Activated CD8-positive, alpha-beta memory T cell treated with anti-CD3 and anti-CD28 coated beads for 24 hours (primary cell): ENCODE measurements at places on chromosomes 6 and 20.

- no peak for DNase-seq
These were observed 9.8 kb downstream of the NFATC2 start for GRCh38 chr20:51532577-51533191.

DNA sequence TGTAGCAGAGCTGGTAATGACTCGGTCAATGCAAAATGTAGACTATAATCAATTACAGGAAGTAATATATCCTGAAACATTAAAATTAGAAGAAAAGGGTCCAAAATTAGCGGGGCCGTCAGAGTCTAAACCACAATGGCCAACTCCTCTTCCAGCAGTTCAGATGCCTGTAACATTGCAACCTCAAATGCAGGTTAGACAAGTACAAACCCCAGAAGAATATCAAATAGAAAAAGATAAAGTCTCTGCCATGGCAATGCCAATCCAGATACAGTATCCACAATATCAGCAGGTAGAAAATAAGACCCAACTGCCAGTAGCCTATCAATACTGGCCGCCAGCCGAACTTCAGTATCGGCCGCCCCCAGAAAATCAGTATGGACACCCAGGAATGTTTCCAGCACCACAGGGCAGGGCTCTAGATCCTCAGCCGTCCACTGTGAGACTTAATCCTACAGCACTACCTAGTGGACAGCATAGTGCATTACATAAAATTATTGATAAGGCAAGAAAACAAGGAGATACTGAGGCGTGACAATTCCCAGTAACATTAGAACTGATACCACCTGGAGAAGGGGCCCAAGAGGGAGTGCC, 158.4 kb downstream of the GPX5 start:
- no peak for DNase-seq

DNA sequence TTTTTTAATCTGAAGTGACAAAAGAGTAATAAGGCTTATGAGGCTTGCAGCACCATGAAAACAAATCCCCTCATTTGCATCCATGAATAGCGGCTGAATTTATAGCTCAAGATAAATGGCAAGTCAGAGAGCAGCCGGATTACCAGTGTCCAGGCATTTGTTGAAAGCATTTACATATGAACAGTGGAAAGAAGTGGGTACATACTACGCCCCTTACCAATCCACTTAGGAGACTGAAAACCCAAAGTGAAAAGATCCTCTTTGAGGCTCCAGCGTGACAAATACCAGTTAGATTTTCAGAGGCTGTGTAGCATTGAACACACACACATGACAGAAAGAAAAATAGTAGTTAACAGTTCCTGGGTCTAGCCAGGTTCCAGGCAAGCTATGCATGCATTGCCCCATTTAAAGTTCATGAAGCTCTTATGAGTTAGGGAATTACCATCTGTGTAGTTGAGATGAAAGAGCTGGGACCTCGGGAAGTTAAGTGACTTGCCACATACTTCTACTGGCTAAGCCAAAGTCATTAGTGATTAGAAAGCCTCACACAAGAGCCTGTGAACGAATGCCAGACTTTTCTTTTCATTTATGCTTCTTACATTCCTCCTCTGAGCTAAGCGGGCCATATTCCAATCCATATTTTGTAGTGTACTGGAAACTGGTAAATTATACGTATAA, 28.3 kb upstream of the NHSL1 start:
- no peak for DNase-seq

DNA sequence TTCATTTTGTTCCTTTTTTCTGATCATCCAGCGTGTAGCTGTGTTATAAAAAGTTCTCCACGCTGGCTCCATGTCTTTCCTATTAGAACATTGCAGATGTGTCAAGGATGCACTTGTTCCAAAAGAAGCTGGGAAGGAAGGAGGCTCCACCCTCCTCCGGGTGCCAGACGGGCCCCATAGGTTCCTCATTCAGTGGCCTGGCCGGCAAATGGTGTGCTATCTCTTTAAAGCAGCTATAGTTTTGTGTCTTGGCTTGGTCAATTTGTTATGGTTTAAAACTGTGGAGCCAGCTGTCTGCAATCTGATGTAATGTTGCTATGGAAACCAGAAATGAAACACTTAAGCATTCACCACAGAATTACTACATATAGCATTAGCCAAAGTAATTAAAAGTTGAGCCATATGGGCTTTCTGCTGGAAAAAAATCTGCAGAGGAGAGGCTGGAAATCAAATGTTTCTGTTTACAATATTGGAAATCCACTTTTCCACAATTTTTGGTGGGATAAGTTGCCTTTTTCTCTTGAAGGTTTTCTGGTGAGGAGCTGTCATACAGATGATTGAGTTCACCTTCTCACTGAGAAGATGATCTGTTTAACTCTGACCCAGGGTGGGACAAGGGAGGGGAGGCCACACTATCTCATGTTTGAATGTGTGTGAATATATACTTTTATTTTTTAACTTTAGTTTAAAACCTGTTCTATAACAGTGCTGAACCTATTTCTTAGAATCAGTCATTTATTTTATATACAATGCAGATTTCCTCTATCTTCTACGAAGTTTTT, 167.4 kb downstream of the SASH1 start:
- DNase-seq: no peak

DNA sequence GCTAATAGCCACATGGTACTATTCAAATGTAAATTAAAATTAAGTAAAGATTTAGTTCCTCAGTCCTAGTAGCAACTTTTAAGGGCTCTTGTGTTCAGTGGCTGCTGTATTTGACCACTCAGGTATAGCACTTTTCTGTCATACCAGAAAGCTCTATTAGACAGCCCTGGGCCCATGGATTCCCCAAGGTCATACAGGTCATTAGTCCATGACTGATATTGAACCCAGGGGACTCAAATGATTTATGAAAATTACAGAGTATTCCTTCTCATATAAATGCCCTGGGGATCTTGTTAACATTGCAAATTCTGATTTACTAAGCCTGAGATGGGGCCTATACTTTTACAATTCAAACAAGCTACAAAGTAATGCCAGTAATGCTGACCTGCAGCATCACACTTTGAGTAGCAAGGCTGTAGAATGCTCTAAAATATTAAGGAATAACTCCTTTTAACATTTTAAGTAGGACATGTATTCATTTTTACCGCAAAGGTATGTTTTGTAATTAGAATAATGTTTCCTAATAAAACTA, 29.6 kb downstream of the RNF217 start:
- DNase-seq: no peak

DNA sequence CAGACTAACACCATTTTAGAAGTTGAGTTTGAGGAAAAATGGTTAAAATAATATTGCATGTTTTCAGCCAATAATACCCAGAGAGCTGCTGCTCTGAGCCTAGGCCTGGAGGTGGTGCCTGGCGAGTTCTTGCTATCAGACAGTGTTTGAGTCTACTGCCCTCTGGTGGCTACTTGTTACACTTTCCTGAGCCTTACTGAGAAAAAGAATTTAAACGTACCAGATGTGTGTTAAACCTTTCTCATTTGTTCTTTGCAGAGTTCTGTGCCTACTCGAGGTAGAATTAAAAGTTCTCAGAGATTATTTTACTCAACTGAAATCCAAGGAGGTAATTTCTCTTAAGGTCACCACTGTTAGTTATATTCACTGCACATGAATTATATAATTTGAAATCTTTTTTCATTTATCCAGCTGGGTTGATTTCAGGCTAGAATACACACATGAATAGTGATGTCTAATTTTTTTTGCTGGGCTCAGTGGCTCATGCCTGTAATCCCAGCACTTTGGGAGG, 38.2 kb downstream of the SHLD1 start:
- DNase-seq: peak; percentile 73

- no peak for DNase-seq
These were observed 377.1 kb downstream of the BTBD9 start for GRCh38 chr6:38262609-38263008.

DNA sequence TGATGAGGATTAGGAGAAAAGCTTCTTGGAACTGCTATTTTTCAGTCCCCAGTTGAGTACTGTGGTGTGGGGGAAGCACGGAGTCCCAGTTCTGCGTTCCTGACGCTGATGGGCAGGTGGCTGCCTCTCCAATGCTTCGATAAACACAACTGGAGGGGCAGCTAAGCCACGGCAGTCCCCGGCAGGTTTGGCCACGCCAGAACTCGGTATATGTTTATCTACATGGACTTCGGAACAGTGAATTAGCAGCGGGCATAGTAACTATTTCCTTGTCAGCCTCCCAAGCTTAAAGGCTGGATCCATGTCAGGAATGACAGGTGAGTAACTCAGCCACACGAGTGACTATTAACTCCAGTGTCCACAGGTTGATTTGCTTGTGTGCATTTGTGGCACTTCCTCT, 354.4 kb downstream of the ZFAND3 start:
- DNase-seq: no peak

DNA sequence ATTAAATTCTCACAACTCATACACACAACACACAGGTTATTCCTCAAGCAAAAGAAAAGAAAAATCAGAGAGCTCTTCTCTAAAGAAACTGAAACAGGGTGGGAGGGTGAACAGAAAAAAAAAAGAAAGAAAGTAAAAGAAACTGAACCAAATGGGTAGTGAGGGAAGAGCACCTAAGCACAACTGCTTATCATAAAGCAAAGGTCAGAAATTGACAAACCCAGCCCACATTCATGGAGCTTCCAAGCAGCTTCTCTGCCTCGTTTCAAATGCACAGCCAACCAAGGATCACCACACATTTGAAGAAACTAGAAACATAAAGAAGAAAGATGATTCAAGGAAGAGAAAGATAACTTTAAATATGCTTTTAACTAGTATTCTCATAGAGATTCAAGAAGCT, 90.5 kb downstream of the RNGTT start:
- DNase-seq: no peak

GRCh38 chr6:165702669-165703068, 39.6 kb upstream of the PDE10A start:
- no peak for DNase-seq

GRCh38 chr6:107991772-107992550, 34.0 kb upstream of the SEC63 start:
- DNase-seq: no peak

GRCh38 chr6:15622045-15622740, 40.6 kb downstream of the DTNBP1 start:
- DNase-seq: no peak

DNA sequence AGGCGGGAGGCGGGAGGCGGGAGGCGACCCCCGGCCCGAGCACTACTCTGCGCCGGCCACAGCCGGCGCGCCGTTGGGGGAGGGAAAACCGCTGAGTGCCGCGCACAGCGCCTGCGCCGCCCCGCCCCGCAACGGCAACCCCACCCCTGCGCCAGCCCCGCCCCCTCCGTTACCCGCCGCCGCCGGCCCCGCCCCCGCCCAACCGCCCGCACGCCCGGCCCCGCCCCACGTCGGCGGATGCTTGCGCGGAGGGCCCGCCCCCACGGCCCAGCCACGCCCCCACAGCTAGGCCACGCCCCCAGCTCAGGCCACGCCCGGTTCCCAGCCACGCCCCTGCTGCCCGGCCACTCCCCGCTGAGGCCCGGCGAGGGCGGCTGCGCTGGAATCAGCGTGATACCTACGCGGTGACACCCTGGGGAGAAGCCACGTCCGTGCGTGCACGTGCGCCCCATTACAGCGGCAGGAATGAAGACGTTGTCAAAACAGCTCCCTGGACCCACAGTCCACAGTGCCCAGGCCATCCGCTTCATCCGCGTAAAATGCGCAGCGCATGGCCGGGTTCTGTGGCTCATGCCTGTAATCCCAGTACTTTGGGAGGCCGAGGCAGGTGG, at the start of gene TCFL5:
Gene TCFL5 (minus strand): TSS at position 97 of the 611 bp plus-strand sequence. CDS start 152 bp downstream, outside the sequence.
- peak; percentile 99 for DNase-seq

GRCh38 chr6:52610011-52610410, 33.2 kb upstream of the TRAM2 start:
- no peak for DNase-seq

DNA sequence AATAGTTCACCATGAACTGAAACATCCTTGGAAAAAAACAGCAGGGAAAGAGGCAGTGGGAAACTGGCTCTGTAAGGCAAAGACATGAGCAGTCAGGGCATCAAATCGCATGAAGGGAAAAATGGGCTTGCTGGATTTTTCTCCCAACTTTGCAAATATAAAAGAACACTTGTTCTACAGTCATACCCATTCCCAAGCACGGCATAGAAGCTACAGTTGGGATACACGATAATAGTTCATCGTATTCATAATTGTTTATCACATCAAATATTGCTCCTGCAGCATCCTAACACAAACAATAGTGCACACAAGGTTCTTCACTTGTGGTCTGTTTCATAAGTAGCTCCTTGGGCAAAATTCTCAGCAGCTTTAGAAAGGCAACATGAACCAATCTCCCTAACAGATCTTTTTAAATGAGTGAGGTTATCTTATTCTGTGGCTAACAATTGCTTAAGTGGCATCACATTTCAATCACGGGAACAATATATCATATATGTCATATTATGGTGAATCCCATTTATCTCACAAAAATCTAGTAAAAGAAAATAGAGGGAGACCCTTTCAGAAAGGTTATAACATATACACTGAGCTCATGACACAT, 243.9 kb downstream of the PKHD1 start:
- DNase-seq: no peak

GRCh38 chr6:137452333-137452894, 41.8 kb downstream of the OLIG3 start:
- DNase-seq: no peak

DNA sequence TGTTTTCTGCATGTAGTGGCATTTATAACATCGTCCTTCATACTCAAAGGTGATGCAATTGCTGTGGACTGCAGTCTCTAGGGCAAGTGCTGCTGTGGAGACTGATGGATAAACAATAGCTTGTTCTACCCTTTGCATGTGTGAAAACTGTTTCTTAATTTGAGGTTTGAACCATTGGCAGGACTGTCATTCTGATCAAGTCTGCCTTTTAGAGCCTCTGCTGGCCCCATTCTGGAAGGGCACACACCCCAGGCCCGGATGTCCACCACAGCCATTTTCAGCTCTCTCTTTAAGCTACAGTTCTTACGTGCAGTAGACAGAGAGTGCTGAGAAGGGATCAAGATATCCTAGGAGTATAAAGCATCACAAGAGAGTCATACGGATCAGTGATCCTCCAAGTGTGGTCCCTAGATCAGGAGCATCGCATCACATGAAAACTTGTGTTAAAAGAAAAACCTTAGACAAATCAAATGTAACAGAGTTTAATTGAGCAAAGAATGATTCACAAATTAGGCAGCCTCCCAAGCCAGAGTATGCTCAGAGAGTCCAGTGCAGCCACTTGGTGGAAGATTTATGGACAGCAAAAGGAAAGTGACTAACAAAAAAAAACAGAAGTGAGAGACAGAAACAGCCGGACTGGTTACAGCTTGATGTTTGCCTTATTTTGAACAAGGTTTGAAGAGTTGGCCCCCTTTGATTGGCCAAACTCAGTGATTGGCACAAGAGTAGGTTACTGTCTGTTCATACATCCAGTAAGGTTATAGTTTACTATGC, 52.0 kb downstream of the FRK start:
- DNase-seq: no peak
